ENCODE measurements at places on chromosomes 7 and 10.

GRCh38 chr10:95783741-95784140, 27.8 kb downstream of the ENTPD1 start:
- DNase-seq = no peak

GRCh38 chr10:103645141-103646054, 151.9 kb downstream of the NEURL1 start:
- no peak for DNase-seq

GRCh38 chr7:22695476-22696132, 31.4 kb upstream of the IL6 start:
- DNase-seq = no peak

DNA sequence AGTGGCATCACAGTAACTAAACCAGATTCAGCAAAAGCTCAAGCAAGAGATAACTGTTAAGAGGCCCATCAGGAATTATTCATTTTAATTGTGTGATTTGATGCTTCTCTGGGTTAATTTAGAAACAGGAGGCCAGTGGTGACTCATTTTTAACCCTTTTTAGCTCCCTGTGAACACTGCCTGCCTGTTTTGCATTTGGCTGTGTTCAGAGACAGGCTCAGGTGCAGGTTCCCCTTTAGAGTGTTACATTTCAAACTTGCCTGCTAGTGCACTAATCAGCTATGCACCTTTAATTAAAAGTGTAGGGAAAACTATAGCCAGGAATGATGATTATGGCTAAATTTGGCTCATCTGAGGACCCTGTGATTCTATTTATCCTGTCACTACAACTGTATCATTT, 6.5 kb downstream of the STAMBPL1 start:
- no peak for DNase-seq

DNA sequence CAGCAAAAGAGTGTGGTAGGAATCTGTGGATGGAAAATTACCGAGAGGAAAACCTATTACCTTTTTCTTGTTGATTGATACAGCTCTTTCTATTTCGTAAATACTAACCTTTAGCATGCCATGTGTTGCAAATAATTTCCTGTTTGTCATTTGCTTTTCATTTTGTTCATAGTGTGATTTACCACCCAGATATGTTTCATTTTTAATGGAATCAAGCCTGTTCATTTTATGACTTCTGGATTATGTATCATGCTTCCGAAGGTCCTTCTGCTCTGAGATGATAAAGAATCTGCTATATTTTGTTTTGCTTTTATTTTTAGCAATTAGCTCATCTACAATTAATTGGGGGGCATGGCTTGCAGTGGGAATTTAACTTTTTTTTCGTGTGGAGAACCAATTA, 46.5 kb downstream of the INPP5F start:
- DNase-seq = no peak

DNA sequence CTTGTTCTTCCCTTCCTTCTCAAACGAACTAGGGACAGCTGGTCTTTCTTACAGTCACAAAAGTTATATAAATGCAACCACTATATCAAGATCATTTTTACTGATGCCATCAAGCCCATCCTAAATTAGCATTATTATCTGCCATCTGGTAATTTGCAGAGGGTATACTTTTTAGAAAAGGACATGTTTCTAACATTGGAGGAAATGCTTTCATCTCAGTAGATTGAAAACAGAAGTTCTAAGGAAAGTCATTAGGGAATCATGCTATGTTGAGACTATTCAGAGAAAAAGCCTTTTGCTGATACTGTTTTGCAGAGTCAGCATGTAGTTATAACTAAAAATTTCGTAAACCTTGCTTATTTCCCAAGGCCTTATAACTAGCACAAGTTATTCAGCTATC, 146.7 kb downstream of the WNT2 start:
- no peak for DNase-seq

- no peak for DNase-seq
Observed at GRCh38 chr10:43196131-43196980, 58.1 kb downstream of the CSGALNACT2 start.
